ENCODE measurements at places on chromosomes 2 and 18.

- DNase-seq: no peak
Observed at GRCh38 chr2:212811036-212811805, 272.6 kb upstream of the ERBB4 start.

- DNase-seq: no peak
Observed at GRCh38 chr2:126902859-126903258, 4.2 kb downstream of the TEX51 start.

DNA sequence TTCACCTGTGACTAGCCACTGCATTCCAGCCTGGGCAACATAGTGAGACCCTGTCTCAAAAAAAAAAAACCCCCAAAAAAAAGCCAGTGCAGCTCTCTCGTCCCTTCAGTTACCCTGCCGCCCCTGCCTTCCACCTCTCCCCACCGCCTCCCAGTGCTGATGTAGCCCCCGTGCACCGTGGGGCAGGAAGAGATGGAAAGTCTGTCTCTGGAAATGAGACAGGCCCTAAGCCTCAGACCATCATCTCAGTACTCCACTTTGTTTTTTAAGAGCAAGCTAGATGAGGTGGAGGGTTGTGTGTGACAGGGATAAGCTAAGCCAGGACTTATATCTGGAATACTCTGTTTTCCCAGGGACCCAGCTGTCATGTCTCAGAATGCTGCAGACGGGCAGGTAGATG is 32.0 kb downstream of the MERTK start:
- no peak for DNase-seq

DNA sequence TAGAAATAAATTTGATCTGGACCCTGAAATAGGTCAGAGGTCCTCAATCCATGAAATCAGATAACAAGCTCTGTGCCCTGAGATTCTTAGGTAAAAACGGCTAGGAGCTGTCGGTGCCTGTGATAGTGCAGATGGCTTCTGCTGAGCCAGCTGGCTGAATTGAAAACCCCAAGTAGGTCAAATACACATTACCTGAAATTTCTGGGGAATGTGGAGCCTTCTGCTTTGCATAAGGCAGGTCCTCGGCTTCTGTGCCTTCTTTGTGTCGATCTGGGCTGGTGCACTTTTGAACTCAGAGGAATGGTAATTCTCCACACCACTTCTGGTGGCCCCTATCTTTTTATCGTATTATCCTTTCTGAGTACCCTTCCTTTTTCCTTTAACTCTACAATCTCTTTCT is 66.6 kb downstream of the CNTNAP5 start:
- no peak for DNase-seq

DNA sequence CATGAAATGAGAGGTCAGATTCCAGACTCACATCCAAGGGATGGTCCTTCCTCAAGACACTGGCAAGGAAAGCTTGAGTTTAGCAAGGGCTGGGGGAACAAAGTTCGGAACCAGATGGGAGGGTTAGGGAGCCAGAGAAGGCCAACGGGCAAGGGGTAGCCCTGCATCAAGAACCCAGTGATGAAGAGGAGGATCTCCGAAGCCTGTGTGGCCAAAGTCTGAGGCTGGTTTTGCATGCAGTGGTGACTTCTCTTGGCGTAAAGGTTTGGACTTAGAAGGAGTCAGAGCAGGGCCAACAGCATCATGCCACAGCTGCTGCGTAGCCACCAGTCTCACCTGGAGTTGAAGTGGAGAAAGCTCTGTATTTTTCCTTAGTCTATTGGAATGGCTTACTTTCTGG is 123.5 kb upstream of the ALPP start:
- DNase-seq: no peak

- no peak for DNase-seq
Observed at GRCh38 chr2:101435001-101435862, 39.7 kb downstream of the RFX8 start.

DNA sequence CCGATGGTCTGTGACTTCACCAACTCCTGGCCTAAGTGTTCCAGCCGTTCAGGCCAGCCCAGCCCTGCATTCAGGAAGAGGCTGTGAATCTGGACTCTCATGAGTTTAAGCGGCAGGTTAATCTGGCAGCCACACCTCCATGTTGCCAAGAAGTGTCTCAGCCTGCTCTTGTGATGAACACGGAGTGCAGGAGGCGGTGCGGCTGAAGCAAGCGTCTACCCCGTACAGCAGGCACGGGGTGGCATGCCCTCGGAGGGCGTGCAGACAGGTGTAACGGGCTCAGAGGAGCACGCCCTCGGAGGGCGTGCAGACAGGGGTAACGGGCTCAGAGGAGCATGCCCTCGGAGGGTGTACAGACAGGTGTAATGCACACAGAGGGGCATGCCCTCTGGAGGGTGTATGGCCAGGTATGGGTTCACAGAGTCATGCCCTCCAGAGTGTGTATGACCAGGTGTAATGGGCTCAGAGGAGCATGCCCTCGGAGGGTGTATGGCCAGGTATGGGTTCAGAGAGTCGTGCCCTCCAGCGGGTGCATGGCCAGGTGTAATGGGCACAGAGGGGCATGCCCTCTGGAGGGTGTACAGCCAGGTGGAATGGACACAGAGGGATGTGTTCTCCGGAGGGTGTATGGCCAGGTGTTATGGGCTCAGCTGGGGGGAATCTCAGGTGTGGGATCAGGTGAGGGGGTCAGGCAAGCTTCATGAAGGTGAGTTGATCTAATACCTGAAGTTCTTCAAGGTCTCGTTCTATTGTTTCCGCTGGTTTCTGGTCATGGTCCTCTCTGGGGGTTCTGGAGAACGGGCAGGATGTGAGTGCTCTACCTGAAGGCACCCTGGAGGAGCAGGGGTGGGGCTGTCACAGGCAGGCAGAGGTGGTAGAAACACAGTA is 22.6 kb downstream of the CROCC2 start:
- no peak for DNase-seq

GRCh38 chr2:48590017-48590416 is 27.6 kb upstream of the GTF2A1L start:
- DNase-seq: no peak

GRCh38 chr2:33158482-33159003 is 211.8 kb downstream of the LTBP1 start:
- no peak for DNase-seq

GRCh38 chr2:224319750-224320149 is 82.2 kb downstream of the FAM124B start:
- DNase-seq: no peak

DNA sequence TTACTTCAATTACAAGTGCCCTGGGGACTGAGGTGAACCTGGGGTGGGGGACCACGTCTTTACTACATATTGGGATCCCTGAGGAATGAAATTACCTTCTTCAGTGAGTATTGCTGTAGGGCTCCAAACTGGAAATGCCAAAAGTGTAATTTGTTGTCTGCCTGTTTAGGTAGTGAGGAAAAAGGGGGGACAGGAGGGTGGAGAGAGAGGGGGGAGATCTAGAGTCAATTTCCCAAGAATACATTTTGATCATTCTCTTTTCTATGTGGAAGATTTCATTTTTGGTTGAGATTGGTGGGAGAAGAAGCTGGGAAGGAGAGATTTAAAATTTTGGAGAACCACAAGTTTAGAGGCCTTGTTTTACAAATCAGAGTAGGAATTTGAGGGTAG is 101.1 kb downstream of the SPTBN1 start:
- DNase-seq: no peak

GRCh38 chr18:12299862-12300261 is 8.2 kb upstream of the TUBB6 start:
- DNase-seq: no peak

DNA sequence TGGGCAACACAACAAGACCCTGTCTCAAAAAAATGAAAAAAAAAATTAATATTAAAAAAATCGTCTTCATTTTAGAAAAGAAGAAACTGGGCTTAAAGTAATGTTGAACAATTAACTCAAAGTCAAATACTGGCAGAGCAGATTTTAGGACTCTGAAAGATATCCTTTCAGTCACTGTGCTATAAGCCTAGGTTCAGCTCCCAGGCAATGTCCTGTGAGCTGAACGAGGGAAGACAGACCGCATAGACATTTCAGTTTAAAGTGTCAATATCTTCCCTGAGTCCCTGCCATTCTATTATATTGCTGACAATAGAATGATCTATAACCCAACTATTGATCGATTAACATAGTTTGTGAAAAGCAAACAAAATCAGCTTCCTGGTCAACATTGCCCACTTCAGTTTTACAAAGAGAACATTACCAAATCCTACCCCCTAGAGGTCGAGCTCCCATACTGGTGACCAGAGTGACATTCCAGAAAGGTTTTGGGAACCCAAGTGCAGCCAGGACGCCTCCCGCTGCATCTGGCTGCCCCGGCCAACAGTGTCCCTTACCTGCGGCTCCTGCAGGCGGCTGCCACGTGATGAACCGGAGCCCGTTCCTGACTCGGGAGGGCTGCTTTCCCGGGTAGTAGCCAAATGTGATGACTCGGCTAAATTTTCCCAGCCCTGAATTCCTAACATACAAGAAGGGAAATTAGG is 639 bp downstream of the MRO start:
- DNase-seq: no peak

- no peak for DNase-seq
Observed at GRCh38 chr2:70852824-70853223, 17.2 kb upstream of the CD207 start.

DNA sequence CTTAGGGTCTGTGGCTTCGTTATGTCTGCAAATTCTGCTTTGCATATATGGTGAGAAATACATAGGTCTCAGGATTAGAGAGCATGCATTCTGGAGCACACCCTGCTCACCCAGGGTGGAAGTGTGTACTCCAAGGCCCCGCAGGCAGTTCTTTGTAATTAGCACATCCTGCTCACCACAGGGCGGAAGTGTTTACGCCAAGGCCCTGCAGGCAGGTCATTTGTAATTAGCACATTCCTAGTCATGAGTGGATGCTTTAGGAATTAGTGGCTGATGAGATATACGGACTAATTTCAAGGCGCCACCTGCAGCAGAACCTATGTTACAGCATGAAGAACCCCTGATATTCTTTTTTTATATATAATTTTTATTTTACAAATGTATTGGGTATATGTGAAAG is 4.2 kb downstream of the ALLC start:
- no peak for DNase-seq

- DNase-seq: no peak
Observed at GRCh38 chr2:165497659-165498317, 28.3 kb downstream of the CSRNP3 start.

- no peak for DNase-seq
Observed at GRCh38 chr2:14587119-14587518, 45.4 kb upstream of the LRATD1 start.

GRCh38 chr18:24799176-24799575 is 338.7 kb downstream of the HRH4 start:
- no peak for DNase-seq

DNA sequence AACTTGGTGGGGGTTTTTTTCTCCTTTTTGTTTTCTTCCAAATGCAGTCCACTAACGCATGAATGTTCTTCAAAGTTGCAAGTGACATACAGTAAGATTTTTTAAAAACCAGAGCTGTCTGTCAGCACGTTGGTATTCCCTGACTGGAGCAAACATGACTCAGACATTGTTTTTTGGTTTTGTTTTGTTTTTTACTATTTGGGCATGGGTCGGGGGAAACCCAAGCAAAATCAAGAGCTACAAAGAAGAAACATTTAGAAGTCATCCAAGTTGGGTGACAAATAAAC is 726 bp upstream of the CCDC88A start:
- no peak for DNase-seq

GRCh38 chr2:109336296-109336695 is 207.3 kb downstream of the SH3RF3 start:
- no peak for DNase-seq

DNA sequence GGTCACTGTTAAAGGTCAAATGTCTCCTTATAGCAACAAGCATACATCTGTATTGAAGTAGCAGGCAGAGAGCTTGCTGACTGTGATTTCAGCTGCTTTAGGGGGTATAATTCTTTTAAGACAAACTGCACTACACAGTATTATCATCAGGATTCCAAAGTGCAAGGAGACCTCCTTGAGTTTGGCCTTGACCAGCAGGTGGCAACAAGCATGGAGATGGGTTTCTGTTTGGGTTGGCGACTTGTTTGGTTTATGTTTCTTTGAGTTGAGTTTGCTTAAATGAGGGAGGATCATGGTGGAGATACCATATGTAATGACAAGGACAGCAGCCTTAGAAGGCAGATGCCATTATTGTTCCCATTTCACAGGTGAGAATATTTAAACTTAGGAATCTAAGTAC is 681.0 kb upstream of the ID2 start:
- DNase-seq: no peak
